ENCODE measurements at places on chromosomes 6 and 20.

- no peak for DNase-seq
Observed at GRCh38 chr6:72894091-72894490, 272.2 kb downstream of the KCNQ5 start.

- DNase-seq: no peak
Observed at GRCh38 chr20:3105256-3106137, 21.0 kb upstream of the AVP start.

DNA sequence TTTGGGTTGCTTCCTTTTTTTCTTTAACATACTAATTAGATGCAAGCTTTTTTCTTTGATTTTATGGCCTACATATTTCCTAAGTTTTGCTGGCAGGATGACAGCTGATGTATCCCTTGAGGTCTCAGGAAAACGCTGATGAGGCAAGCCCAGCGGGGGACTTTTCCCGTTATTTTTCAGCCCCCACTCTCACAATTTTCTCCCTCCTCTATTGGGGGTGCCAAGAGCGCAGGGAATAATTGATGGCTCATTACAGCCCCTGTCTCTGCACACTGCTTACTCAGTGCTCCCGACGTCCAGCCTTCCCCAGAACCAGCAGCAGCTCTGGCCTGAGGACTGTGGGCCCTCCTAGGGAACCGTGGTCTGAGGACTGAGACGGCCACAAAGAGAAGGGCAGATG lies 38.6 kb upstream of the VSTM2L start:
- DNase-seq: no peak

GRCh38 chr6:1603708-1604107 lies 6.0 kb upstream of the FOXC1 start:
- no peak for DNase-seq

GRCh38 chr20:63946986-63947637 lies 9.1 kb downstream of the UCKL1 start:
- DNase-seq: no peak

GRCh38 chr6:88377976-88378568 lies 211.9 kb upstream of the CNR1 start:
- no peak for DNase-seq

- no peak for DNase-seq
Observed at GRCh38 chr6:2110504-2110903, 134.9 kb downstream of the GMDS start.

DNA sequence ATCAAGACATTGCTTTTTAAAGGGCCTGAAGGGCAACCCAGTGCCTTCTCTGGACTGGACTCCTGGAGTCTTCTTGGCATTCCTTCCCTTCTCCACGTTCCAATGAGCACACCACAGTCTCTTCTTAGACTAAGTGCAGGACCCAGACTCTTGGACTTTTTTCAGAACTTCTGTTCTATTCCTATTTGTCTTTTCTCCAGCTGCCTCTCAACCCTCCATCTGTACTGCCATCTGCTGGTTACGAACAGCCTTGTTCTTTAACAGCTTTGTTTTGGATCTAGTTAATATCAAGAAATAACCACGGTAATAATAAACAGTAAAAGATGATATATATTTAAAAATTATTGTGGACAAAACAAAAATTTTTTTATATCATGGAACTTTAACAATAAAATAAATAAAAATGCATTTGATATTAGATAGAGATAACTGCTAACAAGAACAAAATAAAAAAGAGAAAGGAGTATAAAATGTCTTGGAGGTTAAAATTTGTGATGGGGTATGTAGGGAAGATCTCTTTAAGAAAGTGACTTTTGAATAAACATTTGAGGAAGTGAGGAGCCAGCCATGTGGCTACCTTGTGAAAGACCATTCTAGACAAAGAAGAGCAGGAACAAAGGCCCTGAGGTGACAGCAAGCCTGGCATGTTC lies 105.1 kb upstream of the HCRTR2 start:
- DNase-seq: peak; percentile 22

DNA sequence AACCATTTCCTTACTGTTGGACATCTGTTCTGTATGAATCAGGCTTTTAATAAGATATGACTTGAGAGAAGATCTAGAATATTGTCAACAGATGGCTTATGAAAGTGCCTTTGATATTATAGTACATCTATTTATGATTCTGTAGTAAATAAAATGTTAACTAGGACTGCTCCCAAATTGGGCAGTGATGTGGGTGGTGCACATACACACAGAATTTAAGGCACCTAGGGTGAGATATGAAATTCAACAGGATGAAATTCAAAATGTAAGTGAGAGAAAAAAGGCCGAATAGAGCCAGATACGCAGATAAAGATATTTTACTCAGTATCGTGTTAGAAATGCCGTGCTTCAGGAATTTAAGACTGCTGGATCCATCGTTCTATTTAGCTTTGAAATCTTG lies 26.3 kb downstream of the FAM50B start:
- DNase-seq: no peak

GRCh38 chr6:162560891-162561290 lies 166.7 kb downstream of the PRKN start:
- DNase-seq: no peak

DNA sequence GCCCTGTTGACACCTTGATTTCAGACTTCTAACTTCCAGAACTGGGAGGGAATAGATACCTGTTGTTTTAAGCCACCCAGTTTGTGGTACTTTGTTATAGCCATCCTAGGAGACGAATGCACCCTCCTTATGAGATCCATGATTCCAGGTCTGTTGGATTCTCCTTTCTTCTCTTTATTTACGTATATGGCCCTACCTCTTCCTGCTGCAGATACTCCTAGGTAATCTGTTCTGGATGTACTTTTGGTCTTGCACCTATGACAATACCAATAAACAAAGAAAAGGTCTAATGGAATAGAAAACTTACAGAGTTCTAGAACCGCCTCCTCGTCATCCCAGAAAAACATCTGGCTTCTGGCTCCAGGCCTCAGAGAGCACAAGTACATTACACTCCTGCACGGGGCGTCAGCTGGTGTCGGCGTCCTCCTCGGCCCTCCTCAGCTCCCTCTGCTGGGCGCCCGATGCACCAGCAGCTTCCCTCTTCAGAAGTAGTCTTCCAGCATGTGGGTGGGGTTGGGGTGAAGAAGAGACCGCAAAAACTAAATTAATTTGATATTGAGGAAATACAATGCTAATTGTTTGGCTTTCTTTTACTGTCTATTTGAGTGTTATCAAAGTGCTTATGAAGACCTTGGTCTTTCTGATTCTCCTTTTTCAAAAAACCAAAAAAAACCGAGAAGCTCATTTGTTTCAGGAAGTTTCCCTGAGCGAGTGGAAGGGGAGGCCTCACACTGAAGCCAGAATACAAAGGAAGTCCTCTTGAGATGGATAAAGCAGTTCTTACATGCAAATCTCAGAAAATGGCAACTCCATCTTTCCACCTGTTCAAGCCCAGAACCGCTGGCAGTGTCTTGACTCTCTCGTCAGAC lies 9.7 kb upstream of the ATXN1 start:
- peak; percentile 65 for DNase-seq
